ENCODE measurements at places on chromosomes 2 and 18.

GRCh38 chr2:173553593-173553992 lies 198.9 kb downstream of the CDCA7 start:
- no peak for DNase-seq

DNA sequence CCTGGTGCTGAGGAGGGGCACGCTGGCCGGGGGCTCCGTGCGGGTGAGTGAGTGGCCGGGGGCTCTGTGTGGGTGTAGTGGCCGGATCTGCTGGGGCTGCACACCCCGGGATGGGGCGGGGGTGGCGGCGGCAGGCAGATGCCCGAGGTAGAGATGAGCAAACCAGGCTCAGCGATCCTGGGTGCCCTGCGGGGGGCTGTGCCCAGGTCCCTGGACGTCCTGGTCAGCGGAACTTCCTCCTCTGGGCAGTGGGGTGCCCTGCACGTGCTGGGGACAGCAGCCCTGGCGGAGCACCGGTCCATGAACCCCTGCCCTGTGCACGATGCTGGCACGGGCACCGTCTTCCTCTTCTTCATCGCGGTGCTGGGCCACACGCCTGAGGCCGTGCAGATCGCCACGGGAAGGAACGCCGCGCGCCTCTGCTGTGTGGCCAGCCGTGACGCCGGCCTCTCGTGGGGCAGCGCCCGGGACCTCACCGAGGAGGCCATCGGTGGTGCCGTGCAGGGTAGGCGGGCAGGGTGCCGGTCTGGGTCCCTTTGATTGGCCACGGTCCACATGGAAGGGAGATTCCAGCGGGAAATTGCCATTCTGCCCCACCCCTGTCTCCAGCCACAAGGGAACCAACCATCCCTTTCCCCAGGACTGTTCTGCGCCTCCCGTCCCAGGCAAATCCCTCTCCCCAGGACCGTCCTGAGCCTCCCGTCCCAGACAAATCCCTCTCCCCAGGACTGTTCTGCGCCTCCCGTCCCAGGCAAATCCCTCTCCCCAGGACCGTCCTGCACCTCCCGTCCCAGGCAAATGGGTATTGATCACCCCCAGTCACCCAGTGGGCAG lies 5.9 kb downstream of the NEU4 start:
- no peak for DNase-seq

DNA sequence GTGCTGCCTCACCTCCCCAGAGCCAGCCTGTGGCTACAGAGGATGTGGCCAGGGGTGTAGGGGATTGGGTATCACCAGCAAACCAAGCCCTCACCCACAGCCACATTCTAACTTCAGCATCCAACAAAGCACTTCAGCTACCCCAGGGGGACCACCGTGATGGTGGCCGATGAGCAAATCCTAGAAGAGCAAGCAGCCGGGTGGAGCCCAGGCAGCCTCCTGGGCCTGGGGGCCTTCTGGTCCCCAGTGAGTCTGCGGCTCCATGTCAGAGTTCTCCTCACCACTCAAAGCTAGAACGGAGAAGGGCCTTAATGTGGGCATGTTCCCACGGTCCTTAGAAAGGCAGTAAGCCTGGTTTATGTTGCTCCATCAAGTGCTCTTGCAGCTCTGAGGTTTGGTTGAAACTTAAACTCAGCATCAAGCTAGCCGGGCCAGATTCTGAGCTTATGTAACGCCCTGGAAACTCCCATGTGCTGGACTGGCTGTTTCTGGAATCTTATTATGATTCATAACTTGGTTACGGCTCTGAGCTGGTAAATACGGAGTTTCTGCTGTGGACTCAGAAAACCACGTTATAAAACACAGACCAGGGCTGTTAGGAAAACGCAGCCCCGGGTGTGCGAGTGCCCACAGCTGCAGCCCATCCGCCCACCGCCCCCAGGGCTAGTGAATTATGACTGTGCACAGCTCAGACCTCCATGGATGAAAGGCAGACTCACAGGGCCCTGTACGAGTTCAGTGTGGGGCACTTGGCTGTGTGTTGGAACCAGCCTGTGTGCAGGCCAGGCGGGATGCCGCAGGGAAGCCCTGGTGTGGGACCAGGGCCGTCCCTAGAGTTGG lies 99.8 kb downstream of the SEPTIN10 start:
- DNase-seq: no peak

- DNase-seq: peak; percentile 84
Observed at GRCh38 chr2:117785740-117786139, 28.8 kb upstream of the DDX18 start.

DNA sequence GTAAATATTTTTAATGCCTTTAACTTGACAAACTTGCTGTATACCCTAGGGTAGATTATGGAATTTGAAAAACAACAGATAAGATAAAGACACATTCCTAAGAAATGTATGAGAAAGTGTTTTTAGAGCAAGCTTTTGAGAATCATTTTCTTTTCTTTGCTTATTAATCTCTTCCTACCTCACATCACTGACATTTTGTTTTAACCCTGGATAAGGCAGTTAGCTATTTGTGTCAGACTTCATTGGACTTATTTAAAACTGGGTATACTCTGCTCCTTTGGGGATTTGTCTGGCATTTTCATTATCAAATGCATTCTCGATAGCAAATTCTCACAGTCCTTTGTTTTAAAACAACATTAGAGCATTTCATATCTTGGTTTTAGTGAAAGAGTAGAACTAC lies 17.2 kb downstream of the EML4 start:
- no peak for DNase-seq

DNA sequence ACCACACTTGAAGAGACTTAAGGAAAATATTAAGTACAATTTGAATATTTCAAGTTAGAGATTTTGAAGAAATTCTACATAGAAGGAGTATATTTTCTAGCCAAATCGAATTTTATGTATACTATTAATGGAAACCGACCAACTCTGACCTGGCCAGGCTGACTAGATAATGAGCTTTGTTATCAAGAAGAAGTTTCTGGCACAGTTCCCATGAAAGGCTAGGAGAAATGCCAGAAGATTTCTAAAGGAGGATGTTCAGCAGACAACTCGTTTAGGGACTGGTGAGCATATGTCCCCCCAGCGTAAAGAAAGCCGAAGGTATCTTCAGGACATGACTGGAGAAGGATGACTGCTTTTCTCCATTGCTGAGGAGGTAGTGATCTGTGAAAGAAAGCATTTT lies 127.3 kb downstream of the DIS3L2 start:
- DNase-seq: no peak

GRCh38 chr18:10519999-10520935 lies 5.6 kb upstream of the NAPG start:
- DNase-seq: peak; percentile 82

GRCh38 chr2:232523682-232524597 lies 2.0 kb upstream of the CHRND start:
- peak; percentile 82 for DNase-seq

- DNase-seq: no peak
Observed at GRCh38 chr2:162538967-162539366, 195.0 kb downstream of the GCA start.

GRCh38 chr2:70680735-70681134 lies 87.3 kb downstream of the ADD2 start:
- DNase-seq: no peak

DNA sequence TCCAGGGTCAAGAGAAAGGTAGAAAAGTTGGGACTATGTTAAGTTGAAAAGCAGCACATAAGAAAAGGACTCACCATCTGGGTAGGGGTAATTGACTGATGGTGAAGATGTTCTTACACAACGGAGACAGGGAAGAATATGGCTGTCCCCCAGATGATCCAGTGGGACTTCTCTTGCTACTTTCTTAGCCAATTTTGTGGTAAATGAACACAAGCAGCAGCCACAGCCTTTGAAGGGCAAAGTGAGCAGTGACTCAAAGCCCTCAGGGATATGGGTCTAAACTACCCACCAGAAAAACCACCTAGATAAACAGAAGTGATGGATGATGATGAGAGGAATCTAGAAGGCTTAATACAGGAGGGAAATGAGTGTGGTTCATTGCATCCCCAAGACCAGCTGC lies 65.8 kb upstream of the SLC9A2 start:
- DNase-seq: no peak

DNA sequence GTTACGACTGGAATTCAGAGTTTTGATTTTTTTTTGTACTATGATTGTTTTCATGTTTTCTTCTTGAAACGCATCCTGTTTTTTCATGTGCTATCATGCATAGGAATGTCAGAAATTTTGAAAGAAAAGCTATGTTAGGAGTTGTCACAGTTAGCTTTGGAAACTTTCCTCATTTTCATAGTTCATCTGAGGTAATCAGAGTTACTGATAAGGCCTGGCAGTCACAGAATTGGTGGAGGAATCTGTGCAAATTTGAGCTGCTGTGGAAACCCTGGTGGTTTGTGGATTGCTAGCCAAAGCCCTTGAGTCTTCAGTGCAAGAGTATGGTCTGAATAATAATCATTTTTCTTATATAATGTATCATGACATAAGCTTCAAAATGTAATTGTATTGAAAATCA lies 401.0 kb downstream of the CNTNAP5 start:
- DNase-seq: no peak

GRCh38 chr18:40404284-40404683 lies 1550.8 kb upstream of the PIK3C3 start:
- no peak for DNase-seq

GRCh38 chr18:48950536-48951447 lies at the start of gene SMAD7:
Gene SMAD7, minus strand, starts transcription at chr18:48950965. Its CDS starts 541 bp downstream, at chr18:48950424.
- peak; percentile 55 for DNase-seq

DNA sequence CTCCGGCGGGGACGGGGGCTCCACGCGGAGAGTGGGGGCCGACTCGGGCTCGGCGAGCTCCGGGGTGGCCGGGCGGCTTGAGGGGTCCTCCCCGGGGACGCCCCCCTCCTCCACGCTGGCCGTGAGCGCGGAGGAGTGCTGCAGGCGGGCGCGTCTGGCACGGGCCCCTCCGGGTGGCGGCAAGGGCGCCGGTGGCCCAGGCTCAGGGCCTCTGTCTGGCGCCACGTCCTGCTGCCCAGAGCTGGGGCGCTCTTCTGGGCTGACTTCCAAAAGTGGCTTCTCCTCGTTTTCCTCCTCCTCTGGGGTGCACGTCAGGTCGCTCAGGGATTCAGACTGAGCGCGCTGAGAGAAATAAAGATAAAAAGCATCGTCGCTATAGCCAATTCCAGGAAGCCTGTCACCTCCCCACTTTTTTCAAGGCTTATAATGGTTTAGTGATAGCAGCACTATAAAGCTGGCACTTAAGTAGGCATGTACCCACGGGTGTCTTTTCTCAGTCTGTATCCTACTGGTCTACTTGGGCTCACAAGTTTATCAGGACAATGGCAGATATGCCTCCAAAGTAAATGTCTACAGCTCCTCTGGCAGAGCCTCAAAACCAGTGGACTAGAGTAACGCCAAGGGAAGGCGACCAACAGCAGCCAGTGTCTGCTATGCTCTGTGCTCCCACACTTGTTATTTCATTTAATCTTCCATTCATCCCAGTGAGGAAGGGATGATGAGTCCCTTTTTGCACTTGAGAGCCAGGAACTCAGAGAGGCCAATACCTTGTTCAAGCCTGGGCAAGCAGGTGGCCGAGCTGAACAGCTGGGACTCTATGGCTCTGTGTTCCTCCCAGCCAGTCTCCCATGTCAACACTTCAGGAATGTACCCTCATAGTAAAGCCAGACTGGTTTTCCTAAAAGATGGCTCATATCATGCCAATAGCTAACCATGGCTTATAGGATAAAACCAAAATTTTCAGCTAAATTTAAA lies 92.6 kb upstream of the MGAT4A start:
- no peak for DNase-seq

DNA sequence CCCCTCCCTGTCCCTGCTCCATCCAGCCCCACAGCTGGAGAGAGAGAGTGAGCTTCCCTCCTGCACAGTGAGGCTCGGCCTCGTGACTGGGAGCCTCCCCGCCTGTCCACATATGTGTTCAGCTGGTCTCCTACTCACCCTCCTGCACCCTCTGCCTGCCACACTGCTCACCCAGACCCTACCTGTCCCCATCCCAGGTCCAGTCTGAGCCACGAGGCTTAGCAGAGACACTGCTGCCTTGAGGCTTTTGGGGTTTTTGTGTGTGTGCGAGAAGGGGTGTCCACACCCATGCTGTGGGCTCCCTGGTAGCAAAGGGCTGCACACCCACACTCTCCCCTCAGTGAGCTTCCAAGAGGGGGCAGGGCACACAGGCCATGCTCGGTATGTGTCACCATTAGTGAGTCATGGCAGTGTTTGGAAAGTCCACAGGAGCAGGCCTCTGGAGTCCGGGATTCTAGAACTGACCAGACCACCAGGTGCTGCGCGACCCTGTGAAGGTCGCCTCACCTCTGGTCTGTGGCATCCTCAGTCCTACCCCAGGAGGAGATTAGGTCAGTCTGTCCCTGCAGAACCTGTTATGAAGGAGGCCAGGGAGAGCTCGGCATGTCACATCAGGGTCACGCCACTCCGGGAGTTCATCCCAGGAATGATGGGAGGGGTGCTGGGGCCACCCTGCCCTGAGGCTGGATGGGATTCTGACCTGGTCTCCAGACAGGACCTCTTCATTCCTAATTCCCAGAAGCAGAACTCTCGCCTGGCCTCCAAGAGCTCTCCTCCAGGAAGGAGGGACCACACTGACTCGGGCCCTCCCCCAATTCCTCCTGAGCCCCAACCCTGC lies 39.9 kb upstream of the SMAD7 start:
- DNase-seq: no peak

- DNase-seq: no peak
Observed at GRCh38 chr18:72866442-72866900, 1.3 kb downstream of the NETO1 start.

DNA sequence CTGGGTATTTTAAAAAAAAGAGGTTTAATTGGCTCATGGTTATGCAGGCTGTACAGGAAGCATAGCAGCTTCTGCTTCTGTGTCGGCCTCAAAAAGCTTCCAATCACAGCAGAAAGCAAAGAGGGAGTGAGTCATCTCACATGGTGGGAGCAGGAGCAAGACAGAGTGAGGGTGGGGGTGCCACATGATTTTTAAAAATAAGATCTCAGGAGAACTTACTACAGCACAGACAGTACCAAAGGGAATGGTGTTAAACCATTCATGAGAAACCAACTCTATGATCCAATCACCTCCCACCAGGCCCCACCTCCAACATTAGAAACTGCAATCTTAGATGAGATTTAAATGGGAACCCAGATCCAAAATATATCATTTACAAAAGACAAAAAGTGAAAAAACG lies 14.6 kb downstream of the ZNF519 start:
- DNase-seq: no peak

- no peak for DNase-seq
Observed at GRCh38 chr18:75045272-75045671, 163.7 kb downstream of the PTGR3 start.

- DNase-seq: no peak
Observed at GRCh38 chr18:7366597-7366996, 135.7 kb downstream of the LRRC30 start.

DNA sequence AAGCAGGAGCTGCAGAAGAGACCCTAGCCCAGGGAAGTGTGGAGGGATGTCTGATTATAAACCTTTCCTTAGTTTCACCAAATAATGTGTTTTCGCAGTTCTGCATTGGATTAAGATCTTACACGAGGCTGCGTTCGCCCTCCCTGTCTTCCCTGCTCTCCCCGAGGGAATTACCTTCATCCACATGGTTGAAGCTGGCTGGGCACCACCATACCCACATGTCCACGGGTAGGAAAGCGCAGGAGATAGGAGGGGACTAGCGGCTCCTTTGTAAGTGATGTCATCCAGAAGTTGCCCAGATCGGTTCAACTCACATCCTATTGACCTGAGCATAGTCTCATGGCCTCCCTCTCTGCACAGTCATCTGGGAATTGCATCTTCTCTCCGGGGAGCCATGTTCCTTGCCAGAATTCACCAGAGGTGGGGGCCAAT lies 1.1 kb downstream of the TTL start:
- peak; percentile 64 for DNase-seq

Measured in NCI-H526 (cell line).